ENCODE measurements at places on chromosomes 5 and 9.

DNA sequence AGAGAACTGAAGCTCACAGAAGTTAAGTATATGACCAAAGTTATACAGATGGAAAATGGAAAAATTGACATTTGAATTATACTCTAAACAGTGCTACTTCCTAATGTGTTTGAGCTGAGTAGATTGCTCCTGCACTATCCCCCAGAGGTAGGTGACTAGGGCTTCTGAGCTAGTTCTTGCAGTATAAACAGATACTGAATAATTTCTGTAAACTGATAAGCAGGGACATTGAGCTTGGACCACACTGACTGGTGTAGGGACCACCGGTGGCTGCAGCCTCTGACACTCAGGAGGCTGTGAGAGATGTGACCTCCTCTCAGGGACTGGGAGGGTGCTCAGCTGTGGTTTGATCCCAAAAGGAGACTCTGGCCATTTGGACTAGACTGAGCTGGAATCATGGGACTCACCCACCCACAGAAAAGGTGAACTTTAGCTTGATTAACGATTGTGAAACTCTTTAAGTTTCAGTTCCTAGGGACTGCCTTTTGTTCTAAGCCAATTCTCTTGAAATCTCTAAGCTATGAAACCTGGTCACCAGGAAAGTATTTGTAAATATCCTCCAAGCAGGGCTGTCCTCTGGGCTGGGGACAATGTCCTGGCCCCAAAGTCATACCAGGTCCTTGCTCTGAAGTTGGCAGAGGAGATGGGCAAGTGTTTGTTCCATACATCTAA is 291.5 kb downstream of the SEC61B start:
- no peak for DNase-seq

GRCh38 chr5:171102877-171103610 is 206.0 kb upstream of the TLX3 start:
- no peak for DNase-seq

GRCh38 chr9:15187589-15187988 is 119.4 kb downstream of the TTC39B start:
- DNase-seq, result no peak

DNA sequence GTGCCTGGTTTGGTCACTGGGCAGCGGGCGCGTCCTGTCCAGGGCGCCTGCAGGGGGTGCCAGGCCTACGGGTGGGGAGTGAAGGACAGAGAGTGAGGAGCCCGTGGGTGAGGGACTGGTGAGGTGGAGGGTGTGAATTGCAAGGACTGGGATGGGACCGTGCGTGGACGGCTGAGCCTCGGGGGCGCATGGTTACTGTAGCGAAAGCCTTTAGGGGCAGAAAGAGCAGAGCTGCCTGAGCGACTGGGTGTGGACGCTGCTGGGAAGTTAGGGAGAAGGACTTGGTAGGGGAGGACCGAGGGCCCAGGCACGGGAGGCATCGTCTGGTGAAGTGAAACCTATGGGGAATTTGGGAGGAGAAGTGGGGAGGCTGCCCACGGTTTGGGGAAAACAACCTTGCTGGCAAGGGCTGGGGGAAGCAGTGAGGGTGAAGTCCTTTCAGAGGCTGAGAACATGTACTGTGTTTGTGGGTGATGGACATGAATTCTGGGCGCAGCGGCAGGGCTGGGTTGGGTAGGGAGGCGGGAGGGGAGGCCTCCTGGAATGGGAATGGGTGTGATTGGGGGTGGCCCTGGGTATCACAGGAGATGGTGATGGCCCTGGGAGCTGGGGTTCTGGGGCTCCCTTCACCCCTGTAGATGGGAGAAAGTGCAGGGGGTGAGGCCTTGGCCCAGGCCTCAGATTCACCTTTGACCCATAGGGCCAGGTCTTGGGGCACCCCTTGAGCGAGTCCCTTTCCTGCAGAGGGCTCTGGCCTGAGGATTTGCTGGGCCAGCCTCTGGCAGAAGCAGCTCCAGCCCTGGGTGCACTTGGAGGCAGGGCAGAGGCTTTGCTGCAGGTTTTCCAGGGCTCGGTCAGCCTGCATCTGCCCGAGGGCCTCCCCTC is 1.7 kb upstream of the TOR4A start:
- no peak for DNase-seq

DNA sequence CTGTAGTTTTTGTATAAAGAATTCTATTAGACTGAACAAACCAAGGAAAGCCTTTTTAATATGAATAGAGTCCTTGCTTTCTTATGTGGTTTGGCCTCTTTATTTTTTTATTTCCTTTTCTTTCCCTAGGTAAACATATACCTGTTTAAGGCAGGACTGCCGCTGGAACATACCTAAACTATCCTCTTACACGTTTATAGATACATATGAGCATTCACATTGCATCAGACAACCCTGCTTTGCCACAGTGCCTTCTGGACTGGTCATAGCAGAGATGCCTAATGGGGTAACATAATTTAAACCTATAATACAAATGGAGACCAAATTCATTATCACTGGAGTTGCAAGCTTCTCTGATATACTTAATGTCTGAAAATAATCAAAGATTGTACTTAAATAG is 12.5 kb downstream of the GRAMD2B start:
- DNase-seq, result no peak

GRCh38 chr5:134519989-134520388 is 5.5 kb upstream of the JADE2 start:
- no peak for DNase-seq

- DNase-seq, result no peak
These were observed 154.7 kb downstream of the FAM114A2 start for GRCh38 chr5:153883854-153884611.

- peak; percentile 71 for DNase-seq
These were observed 1.1 kb downstream of the FEM1C start for GRCh38 chr5:115543365-115544042.

GRCh38 chr5:144374637-144375036 is 204.0 kb downstream of the KCTD16 start:
- DNase-seq, result no peak

All from activated CD4-positive, alpha-beta T cell treated with anti-CD3 and anti-CD28 coated beads for 36 hours (primary cell).